Left renal cortex interstitium (tissue), 4 donors: ENCODE measurements at places on chromosomes 7 and 10. TPM values are rescaled to one million over a fixed set of nuclear protein-coding genes. Genes with fewer than 3 reads are reported as not detected.

The MYH16 gene
- polyA plus RNA-seq: 0.17 TPM

The NUTM2B gene
- polyA plus RNA-seq: 4.2 TPM

DNA sequence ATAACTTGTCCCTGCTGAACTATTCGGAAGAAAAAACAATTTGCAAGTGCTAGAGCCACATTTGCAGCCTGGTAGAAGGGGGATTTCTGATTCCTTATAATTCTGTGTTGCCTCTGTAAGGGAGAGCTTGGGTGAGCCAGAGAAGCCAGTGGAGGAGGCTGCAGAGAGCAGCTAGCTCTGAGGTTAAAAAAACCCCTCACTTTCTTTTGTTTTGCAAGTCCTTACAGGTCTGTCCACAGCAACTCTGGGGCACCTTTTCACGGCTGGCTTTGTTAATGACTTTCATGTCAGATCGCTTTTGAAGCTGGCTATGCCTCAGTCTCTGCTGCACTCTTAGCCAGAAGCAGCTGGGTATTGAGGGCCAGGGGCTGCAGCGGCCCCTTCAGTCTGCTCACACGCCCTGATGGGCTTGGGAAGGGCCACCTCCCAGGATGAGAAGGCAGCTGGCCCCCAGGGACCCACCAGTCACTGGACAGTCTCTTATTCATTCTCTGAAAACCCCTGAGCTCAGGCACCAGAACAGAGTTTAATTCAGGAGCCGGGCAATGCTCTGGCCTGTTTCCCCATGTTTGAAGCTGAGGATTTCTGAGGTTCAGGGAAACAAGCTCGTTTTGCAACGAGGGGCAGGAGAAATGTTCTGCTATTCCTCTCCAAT, 30.9 kb downstream of the TRIM8 start:
- DNase-seq: no peak

- no peak for DNase-seq
Observed at GRCh38 chr10:30056767-30057355, 2.5 kb downstream of the JCAD start.

The AKR1E2 gene
- polyA plus RNA-seq: 8.9 TPM

DNA sequence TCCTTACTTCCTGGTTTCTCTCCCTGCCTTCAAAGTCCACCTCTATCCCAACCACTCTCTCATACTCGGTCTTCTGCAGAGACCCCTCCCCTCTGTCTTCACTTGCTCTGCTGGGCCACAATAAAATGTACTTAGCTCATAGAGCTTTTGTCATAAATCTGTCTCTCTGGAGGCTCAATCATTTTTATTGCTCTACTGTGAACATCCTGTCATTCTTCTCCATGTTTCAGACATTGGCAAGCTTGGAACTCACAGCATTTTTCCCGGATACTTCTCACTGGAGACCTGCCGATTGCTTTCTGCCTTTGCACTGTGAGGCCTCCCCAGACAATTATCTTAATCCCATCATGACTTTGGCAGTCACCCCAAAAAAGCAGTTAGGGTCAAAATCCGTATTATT, 192.3 kb upstream of the ZMIZ1 start:
- no peak for DNase-seq

DNA sequence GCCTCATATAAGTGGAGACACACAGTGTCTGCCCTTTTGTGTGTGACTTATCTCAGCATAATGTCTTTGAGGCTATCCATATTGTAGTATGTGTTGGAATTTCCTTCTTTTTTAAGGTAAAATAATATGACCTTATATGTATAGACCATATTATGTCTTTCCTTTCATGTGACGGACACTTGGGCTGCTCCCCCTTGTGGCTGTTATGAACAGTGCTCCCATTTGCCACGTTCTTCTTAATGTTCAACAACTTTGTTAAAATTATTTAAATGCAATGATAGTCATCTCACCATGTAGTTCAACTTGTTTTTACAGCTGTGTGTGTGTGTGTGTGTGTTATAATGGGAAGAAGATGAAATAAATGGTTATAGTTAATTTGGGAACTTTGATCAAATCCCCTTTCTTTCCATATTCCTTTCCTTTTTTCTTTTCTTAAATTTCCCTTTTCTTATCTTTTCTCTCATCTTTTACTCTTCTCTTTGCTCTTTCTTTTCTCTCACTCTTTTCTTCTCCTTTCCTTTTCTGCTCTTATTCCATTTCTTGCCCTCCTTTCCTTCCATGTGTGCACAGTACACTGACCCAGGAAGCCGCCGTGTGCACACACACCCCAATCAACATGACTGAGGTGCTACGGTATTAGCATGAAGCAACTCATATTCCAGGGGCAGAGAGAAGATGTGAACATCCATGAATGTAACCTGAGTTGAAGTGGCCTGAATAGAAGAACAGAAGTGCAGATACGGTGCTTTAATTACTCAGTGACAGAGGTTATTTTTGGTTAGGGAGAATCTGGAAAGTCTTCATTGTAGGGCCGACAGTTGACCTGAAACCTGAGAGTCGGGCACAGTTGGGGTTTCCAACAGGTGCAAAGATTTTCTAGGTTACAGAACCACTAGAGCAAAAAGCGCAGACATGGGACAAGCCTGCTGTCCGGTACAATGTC, 596.6 kb downstream of the SDK1 start:
- DNase-seq: no peak

GRCh38 chr10:45566415-45566814, 106.2 kb downstream of the ZFAND4 start:
- DNase-seq: no peak

GRCh38 chr10:32376771-32377170, 29.8 kb upstream of the EPC1 start:
- DNase-seq: no peak

- no peak for DNase-seq
Observed at GRCh38 chr10:96306516-96306915, 2.3 kb downstream of the DNTT start.

GRCh38 chr7:604001-604883, 84.6 kb upstream of the PDGFA start:
- no peak for DNase-seq

GRCh38 chr7:128831994-128832879, 2.0 kb downstream of the FLNC start:
- DNase-seq: no peak

The TPK1 gene
- polyA plus RNA-seq: 8.9 TPM

The GHITM gene
- 199 TPM for polyA plus RNA-seq

GRCh38 chr7:143507534-143508055, 29.9 kb downstream of the TAS2R41 start:
- no peak for DNase-seq

The PTPN20 gene
- 3.9 TPM for polyA plus RNA-seq

The CPVL gene
- polyA plus RNA-seq: 74.9 TPM

- peak; percentile 18 for DNase-seq
Observed at GRCh38 chr10:57657164-57657765, 610.4 kb downstream of the IPMK start.

The PNLIP gene
- polyA plus RNA-seq: not detected

The CYP3A7 gene
- 0.90 TPM for polyA plus RNA-seq

- DNase-seq: no peak
Observed at GRCh38 chr7:24965831-24966708, 13.9 kb downstream of the OSBPL3 start.

GRCh38 chr7:80583901-80584300, 54.5 kb upstream of the CD36 start:
- no peak for DNase-seq

The PAX4 gene
- polyA plus RNA-seq: not detected

DNA sequence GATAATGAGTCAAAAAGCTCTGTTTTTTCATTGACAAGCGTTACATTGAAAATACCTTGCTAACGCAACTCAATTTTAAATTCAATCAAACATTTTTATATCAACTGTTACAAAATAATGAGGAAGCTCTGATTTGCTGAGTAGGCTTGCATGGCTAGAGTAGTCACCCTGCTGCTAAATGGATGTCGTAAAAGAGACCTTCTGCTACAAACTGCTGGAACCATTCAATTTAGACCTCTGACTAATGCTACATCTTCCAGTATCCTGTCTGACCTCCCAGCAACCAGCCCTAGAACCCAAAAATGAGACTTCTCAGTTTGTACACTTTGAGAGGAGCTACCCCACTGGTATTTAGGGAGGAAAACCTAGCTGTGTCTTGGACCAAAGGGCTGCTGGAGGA, 84.0 kb upstream of the ELMO1 start:
- no peak for DNase-seq

The ATG9B gene
- polyA plus RNA-seq: 2.9 TPM

DNA sequence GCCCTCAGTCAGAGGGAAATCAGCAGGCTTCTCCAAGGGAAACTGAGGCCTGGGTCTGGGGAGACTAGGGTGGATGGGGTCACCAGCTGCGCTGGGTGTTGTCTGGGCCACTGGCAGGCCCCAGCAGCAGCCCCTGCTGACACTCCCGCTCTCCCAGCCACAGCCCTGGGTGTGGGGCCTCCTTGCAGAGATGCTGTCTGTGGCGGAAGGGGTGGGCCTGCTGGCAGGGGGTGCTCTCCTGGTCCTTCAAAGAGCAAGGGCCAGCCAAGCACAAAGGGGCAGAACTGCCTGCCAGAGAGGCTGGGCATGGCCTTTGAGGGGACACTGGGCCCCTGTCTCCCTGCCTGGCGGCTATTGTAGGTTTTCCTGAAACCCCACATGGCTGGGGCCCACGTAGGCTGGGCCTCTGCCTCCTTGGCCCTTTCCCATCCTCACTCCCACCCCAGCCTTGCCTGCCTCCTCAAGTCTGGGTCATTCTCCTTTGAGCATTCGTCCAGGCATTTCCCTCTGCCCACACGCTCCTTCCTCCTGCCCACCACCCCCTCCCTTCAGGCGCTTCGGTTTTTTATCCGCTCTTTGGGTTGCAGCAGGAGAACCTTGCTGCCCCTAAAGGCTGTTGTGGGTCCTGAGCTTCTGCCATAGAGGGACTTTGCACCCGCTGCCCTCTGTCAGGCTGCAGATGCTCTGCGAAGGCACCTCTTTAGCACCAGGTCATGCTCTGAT, 9.1 kb downstream of the COL13A1 start:
- no peak for DNase-seq

DNA sequence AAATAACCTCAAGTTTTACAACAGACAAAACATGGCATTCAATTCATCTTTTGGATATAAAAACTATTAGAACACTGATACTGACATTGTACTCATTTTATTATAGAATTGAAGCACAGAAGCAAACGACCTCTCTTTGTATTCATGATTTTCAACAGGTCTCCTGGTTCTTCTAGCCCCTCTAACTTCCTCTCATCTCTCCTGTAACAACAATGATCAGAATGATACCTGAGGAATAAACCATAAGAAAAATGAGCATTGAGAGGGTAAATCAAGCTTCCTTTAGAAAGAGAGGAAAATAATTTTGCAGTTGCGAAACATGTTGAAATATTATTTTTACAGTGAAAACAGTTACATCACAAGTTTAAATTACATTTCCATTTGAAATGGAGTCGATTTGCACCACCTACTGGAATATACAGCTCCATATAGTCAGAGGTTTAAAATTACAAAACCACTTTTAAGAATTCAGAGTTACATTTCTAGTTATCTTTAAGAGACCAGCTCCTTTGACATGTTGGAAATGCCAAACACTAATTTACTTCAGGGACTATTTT, 17.5 kb upstream of the TEX36 start:
- no peak for DNase-seq

The ERVW-1 gene
- polyA plus RNA-seq: 2.5 TPM

DNA sequence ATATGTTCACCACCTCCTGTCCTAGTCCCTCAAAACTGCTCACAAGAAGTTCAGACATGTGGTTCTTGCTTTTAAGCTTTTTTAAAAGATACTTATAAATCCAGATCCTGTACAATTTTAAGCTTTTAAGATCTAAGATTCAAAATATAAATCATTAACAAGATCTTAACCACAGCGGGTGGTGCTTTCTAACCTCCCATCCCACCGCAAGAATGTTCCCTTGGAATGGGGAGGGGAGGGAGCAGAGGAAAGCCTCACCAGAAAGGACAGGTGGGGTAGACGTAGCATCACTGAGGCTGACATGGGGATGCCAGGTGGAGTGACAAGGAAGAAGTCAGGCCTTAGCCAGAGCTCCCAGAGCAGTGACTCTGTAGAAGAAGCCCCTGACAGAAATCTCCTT, 133.5 kb downstream of the C1GALT1 start:
- no peak for DNase-seq

DNA sequence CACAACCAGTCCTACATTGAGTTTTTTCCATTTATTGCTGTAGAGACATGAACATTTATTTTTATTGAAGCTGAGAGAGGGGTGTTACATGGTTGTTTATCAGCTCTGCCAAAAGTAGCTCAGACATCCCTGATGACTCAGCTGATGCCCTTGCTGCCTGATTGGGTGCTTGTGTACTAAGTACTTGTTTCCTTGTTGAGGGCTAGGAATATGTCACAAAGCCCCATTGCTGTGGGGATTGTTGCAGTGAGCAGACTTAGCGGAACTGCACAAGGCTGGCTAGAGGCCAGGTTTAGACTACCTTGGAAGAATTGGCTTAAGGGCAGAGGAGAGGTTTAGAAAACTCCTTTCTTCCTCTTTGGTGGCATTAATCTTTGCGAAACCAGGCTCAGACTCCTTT, 110.6 kb downstream of the AUTS2 start:
- DNase-seq: no peak

GRCh38 chr10:33382216-33382600, 47.7 kb upstream of the NRP1 start:
- no peak for DNase-seq

The TMEM236 gene
- polyA plus RNA-seq: 0.29 TPM

The TRIM50 gene
- polyA plus RNA-seq: 0.41 TPM

- no peak for DNase-seq
Observed at GRCh38 chr7:152860310-152860709, 100.8 kb downstream of the ACTR3B start.

DNA sequence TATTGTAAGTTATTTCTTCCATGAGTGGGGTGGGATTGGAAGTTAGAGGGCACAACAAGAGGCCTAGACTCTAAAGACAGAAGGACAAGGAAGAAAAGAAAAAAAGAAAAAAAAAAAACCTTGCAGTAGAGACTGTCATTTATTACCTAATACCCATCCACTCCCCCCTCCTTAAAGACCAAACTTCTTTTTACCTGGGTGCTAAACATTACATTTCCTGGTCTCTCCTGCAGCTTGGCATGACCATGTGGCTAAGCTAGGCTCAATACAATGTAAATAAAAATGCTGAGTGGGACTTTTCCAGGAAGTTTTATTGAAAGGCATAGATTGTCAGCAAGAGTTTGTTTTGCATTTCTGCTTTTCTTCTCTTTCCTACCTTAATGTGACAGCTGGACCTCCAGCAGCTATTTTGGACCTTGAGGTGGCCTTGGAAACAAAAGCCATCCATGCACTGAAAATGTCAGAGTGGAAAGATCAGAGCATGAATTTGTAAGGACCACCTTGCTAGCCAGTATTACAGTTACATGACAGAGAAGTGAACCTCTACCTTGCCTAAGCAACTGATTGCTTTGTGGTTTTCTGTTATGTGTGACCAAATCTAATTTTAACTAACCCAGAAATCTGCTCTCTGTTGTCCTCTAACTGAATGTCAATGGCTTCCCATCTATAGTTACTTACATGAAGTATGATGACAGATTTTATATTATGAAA, 81.3 kb upstream of the SFMBT2 start:
- DNase-seq: no peak

GRCh38 chr7:116227678-116228239, 17.4 kb downstream of the TES start:
- DNase-seq: no peak

DNA sequence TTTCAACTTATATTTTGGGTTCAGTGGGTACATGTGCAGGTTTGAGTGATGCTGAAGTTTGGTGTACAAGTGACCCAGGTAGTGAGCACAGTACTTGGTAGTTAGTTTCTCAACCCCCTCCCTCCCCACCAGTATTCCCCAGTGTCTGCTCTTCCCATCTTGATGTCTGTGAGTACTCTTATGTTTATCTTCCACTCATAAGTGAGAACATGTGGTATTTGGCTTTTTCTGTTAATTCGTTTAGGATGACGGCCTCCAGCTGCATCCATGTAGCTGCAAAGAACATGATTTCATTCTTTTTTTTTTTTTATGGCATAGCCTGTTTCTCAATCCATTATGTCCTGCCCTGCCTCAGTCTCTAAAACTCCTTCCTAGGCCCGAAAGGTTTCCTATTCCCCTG, 222.1 kb downstream of the WDR37 start:
- DNase-seq: no peak
